AG10803 (cell line): ENCODE measurements at places on chromosomes 3 and 15.

- DNase-seq, result no peak
Measured at GRCh38 chr15:85772668-85773067, 22.1 kb downstream of the KLHL25 start.

DNA sequence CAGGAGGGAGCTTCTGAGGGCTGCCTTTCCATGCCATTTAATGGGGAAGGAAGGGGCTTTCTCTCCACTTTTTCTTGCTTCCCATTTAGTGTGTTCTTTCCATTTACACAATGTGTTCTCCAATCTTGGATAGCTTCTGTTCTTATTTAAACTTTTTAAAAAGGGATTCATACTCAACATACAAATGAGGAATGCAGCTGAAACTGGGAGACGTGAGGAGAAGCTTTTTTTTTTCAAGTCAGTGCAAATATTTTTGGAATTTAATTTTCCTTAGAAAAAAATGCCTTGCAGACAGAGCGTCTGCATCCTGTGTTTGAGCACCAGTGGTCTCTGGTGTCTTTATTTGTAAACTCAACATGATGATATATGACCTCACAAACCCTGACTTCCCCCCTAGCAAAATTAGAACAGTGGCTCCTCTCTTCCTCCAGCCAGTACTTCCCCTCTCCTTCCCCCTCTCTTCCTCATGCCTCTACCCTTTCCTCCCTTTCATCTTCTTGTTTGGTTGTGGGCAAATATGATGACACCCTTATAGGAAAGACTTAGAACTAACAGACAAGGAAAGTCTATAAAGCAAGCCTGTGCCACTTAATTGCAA lies 48.1 kb upstream of the PCSK6 start:
- DNase-seq, result no peak

- peak; percentile 95 for DNase-seq
Measured at GRCh38 chr15:25790000-25790660, 73.0 kb downstream of the ATP10A start.

DNA sequence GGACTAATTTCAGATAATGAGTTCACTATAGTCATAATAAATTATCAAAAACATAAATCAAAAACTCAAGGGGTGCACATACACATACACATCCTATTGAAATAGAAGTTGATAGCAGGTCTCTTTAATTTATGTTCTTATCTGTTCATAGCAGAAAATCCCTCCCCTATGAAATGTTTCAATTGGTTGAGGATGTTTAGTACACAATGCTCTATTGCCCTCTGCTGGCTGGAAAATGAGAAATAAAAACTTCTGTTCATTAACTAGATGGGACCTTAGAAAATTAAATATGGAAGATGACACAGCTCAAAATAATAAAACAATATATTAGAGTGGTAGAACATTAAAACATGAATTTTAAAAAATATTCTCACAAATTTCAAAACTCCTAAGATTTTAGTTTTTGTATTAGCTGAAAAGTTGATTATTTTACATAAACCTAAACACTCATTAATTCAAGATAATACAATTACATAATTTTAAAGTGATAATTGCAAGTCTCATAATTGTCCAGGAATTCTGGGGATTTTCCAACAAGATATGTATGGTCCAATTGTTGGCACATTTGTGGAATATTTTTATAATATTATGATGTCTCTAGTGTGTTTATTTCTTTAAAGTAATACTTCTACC lies 735.0 kb downstream of the ROBO1 start:
- peak; percentile 57 for DNase-seq

- DNase-seq, result no peak
Measured at GRCh38 chr3:172853921-172854666, 103.6 kb downstream of the ECT2 start.

- no peak for DNase-seq
Measured at GRCh38 chr3:195542316-195542697, 818 bp downstream of the PPP1R2 start.

DNA sequence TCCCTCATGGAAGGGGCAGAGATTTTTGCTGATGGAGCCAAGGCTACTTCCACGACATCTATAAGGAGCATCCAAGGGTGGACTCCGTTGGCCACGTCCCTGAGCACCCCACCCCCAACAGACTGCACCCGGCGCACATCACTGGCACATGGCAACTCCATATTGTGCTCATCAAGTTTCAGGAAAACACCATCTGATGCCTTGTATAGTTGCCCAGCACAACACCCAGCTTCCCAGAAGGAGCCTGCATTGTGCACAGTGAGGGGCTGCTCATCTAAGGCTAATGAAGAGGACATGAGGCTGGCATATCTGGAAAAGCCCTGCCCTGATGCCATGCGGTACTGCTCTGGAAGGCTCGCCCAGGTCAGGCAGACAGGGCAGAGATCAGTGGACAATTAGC lies 15.0 kb upstream of the CACNA2D2 start:
- no peak for DNase-seq

DNA sequence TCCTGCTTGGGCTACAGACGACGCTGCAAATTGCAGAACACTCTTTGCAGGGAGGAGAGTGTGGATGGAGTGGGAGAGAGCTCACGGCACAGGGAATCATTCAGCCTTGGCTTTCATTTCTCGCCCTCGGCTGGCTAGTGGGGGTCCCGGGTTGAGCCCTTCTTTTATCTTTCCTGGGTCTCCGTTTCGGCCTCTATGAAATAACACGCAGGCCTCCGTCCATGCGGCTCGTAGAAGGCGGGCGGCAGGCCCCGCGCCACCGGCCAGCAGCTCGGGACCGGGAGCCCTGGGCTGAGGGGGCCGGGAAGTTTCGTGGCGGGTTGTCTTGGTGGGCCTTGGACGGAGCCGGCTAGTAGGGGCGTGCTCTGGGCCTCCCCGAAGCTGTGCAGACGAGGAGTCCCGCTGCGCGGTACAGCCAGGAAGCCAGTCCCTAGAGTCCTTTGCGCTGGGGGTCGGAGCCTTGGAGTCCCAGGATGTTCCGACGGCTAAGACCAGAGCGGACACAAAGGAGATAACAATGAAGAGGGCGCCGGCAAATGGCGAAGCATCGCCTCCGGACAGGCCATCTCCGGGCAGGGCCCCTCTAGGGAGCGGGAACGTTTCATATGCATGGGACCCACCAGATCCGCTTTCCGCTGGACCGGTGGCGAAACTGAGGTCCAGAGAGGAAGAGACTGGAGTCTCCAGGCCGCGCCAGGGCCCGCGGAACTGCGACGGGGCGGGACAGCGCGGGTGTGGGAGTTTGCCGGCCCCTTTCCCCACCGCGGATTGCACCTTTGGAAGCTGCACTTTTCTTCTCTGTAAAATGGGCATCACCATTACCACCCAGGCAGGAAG lies 4.3 kb downstream of the RNU6-1 start:
- no peak for DNase-seq

DNA sequence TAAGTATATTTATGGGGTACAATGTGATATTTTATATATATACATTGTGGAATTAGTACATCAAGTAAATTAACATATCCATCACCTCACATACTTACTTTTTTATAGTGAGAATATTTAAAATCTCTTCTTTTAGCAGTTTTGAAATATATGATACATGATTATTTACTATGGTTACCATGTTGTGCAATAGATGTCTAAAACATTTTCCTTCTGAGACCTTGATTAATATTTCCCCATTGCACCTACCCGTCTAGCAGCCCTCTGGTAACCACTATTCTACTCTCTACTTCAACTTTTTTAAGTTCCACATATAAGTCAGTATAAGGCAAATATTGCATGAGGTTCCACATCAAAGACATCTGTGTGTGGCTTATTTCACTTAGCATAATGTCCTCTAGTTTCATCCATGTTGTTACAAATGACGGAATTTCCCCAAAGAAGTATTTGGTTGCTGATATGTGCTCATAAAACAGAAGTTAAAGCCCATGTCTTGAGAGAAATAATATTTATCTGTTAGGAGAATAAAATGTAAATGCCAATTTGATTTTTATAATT lies 29.6 kb upstream of the NFKBIZ start:
- no peak for DNase-seq

GRCh38 chr3:152557302-152557999 lies 277.5 kb upstream of the P2RY1 start:
- DNase-seq, result no peak

- peak; percentile 50 for DNase-seq
Measured at GRCh38 chr15:40106203-40107161, 2.2 kb downstream of the BMF start.

DNA sequence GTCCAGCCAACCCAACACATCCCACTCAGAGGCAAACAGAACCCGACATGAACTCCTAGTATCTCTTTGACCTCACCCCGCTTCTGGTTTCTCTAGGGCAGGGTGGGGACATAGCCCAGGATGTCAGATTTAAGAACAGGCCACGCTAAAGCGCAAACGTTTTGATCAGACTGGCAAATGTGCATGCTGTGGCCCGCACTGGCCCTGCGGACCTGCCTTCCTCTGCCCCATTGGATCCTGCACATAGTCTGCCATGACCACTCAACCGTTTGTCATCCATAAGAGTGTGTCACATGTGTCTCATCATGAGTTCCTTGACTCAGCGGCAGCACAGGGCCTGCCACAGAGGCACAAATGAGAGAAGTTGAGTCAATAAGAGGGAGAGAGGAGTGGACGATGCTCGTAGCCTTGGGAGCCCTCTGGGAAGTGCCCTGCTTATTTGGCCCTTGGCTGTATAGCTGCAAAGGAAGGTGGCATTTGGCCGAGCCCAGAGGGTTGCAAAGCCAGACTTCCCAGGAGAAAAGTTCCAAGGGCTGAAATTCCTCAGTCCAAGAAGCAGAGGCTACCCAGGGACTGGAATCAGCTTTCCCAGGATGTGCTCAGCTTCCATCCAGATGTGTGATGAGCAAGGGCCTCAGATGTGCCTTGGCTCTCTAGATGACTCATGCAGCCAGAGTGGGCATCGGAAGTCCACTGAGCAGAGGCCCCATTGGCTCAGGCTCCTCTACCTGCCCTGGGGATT lies 55.5 kb upstream of the SLCO2A1 start:
- peak; percentile 67 for DNase-seq

DNA sequence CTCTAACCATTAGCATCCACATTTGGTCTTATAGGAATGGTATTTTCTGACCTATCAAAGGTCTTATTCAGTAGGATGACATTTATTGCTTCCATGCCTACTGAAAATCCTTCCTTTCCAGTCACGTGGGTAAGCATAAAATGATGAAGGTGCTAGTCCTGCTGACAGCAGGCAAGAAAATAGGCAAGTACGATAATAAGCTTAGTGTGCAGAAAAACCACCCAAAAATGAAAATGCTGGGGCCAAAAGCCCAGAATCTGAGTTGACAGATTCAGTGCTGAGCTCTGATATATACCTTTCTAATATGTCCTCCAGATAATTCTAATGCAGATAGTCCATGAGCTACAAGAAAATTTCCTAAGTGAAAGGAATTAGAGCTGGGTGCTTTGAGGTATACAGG lies 194.8 kb downstream of the WDR72 start:
- no peak for DNase-seq

DNA sequence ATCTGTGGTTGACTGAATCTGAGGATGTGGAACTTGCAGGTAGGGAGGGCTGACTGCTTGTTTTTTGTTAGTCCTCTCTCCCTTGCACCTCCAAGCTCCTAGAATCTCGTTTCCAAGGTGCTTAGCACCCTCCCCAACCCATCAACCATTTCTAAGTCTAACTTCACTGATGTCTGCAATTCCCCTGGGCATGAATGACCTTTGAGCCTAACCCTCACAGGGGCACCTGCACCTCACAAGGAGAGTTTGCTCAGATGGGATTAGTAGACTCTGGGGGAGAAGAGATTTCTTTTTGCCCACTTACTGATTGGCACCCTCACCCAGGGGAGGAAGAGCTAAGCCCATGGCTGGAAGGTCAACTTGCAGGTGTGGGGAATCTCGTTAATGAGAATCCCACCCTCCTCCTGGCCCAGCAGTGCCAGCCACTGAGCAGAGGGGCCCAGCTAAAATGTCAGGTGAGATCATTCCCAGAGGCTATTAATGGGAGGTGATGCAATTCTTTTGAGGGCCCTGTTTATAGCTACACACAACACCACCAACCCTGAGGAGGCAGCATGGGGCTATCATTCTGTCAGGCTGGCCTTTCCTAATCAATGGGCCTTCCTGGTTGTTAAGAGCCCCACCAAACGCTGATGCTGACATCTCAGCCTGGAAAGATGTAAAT lies 81.6 kb upstream of the HERC1 start:
- DNase-seq, result peak; percentile 11

DNA sequence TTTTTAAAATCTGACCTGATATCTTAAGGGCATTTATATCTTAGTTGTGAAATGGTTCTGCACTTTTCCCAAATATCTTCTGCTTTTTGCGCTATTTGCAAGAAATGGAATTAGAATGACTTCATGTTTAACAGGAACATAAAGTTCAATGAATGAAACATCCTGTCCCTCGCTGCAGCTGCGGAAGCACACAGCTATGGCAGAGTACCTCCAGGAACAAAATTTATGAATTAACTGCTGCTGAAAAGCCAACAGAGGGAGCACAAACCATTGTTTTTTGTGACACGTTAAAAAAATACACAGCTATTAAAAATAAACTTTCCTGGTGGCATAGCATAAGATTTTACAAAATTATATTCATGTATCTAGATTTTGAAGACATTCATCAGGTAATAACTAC lies 404.4 kb upstream of the MDFIC2 start:
- peak; percentile 59 for DNase-seq

DNA sequence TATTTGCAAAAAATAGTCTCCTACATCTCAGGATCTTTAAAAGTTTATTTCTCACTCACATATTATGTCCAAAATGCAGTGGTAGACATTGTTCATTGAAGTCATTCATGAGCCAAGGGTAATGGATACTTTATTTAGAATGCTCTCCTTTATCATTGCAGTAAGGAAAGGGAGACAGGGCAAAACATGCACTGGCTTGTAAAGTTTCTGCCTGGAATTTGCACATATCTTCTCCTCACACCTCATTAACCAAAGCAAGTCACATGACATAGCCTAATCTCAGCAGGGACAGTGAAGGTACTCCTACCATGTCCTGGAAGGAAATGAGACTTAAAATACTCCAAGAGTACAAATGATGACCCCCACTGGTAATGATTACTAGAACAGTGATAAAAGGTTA lies 333.7 kb upstream of the EPHA3 start:
- no peak for DNase-seq

- no peak for DNase-seq
Measured at GRCh38 chr15:66249605-66250174, 3.9 kb downstream of the MEGF11 start.

GRCh38 chr3:180002006-180002405 lies 34.7 kb downstream of the PEX5L start:
- no peak for DNase-seq

DNA sequence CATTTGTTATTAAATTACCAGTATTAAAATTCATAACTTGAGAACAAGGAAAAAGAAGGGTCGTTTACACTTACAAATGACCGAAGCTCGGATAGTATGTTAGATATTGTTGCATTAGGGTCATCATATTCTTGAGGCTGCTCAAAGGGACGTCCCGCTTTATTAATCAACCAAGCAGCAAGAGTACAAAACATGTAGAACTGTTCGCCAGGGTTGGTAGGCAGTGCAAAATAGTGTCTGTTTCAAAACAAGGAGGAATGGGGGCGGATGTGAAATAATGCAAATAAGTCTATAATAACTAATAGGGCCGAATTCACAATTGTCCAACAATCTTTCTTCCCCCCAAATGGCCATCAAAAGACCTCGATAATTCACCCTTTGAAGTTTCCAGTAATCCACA lies 2.9 kb downstream of the IFT57 start:
- DNase-seq, result no peak

- DNase-seq, result no peak
Measured at GRCh38 chr15:73891328-73892315, 18.3 kb downstream of the TBC1D21 start.

- no peak for DNase-seq
Measured at GRCh38 chr3:46713050-46713897, 4.4 kb downstream of the PRSS50 start.
